ENCODE measurements at places on chromosomes 5 and 9. TPM values are rescaled to one million over a fixed set of nuclear protein-coding genes. Genes with fewer than 3 reads are reported as not detected.

Gene KCNN2
- total RNA-seq: 3.2 TPM

DNA sequence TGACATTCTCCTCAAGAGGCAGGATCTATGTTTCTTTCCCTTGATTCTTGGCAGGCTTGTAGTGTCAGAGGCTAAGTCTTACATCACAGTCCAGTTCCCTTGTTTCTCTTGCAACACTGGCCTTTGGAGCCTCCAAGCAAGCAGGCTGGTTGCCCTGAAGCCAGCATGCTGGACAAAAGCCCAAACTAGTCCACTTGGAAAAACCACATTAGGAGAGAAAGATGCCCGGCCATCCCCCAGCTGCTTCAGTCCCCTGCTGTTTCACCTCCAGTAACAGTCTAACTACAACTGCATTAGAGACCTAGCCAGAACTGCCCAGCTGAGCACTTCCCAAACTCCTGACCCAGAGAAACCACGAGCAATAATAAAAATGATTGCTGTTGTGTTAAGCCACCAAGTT, 87.6 kb downstream of the ADAMTS6 start:
- no peaks in the 10 kb centered on the region for H3K27me3 ChIP-seq
- H3K4me1 ChIP-seq: no peaks in the 10 kb centered on the region
- no peak overlapping the region for H3K27ac ChIP-seq

- H3K27me3 ChIP-seq: no peaks in the 10 kb centered on the region
- no peaks in the 10 kb centered on the region for H3K36me3 ChIP-seq
- H3K4me3 ChIP-seq: no peak overlapping the region
- H3K27ac ChIP-seq: no peak overlapping the region
- no peak for DNase-seq
- H3K4me1 ChIP-seq: no peaks in the 10 kb centered on the region
Measured at GRCh38 chr5:39578887-39579497, 154.2 kb upstream of the DAB2 start.

Gene NUTM2F
- total RNA-seq: not detected

Gene SGCD
- total RNA-seq: 1.5 TPM

GRCh38 chr5:10555277-10555684, 8.6 kb upstream of the ANKRD33B start:
- no peak overlapping the region for H3K4me3 ChIP-seq
- no peaks in the 10 kb centered on the region for H3K27me3 ChIP-seq
- H3K36me3 ChIP-seq: no peaks in the 10 kb centered on the region
- no peak overlapping the region for H3K27ac ChIP-seq
- DNase-seq: peak; percentile 45

DNA sequence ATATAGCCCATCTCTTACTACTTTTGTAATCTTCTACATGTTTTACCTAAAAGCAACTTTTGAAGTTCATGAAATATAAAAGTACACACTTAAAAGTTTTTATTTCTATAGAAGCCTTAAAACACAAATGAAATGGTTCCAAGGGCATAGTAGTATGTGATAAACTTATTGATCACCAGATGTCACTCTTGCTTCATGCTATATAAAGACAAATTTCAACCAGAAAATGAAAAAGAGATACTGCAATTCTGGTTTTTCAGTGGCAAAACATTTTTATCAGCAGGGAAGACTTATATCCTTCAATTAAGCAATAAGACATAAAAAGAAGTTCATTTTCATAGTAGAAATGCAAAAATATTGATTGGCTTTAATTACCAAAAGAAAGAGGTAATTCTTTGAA, 69.4 kb upstream of the FBXL17 start:
- no peaks in the 10 kb centered on the region for H3K36me3 ChIP-seq
- H3K4me1 ChIP-seq: no peaks in the 10 kb centered on the region
- DNase-seq: no peak

Gene PCYOX1L
- total RNA-seq: 3.6 TPM

DNA sequence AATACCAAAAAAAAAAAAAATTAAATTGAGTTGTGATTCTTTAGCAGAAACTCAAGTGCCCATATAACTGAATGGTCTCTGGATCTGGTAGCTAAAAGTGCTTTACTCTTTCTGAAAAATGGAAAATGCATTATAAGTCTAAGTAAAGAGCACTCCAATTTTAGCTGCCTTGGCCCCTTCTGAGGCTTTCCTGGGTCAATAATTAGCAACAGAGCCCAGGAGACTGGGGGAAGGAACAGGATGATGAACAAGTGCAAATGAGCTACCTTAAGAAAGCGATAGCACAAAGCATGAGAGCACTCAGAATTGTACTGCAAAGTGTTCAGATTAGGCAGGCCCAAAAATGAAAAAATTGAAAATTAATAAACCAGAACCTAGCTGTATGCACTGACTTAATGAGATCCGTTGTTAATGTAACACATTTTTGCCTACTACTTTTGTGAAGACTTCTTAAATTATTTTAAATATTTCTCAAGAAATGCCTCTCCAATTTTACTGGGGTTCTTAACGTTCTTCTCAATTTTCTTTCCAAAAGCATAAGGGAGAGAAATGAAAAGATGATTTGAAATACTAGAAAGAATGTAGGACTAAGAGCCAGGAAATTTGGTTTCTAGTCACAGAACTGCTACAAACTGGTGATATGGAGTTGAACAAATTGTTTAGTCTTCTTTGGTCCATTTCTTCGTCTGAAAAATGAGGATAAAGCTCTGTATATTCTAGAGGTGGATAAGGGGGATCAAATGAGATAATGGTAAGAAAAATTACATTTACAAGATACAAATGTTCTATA, 566.1 kb downstream of the PDE4D start:
- DNase-seq: no peak
- H3K27me3 ChIP-seq: no peaks in the 10 kb centered on the region
- H3K4me1 ChIP-seq: no peaks in the 10 kb centered on the region
- no peak overlapping the region for H3K27ac ChIP-seq

Gene VLDLR
- total RNA-seq: 30.3 TPM

DNA sequence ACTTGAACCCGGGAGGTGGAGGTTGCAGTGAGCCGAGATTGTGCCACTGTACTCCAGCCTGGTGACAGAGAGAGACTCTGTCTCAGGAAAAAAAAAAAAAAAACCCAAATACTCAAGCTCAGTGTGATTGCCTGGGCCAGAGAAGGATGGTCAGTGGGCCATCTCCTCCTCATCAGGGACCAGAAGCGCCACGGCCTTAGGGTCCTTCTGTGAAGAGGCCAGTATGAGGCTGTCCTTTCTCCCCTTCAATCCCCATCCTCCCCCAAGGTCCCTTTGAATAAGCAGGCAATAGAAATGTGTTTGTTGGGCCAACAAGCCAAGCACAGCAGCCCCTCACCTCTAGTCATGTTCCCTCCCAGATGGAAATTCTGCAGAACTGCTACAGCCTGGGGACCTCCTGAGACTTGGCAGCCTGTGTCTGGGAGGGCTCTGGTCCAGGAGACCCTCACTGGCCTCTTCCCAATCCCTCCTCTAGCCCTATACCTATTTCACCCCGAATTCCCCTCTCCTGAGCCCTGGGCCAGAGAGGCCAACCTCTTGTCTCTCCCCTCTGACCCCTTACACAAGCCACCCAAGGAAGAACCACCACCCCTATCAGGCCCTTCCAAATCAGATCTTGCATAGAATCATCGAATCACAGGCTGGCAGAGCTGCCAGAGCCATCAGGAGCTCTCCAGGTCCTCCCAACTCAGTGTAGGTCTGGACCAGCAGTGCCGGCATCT, 1.0 kb downstream of the CSF1R start:
- DNase-seq: no peak
- no peaks in the 10 kb centered on the region for H3K27me3 ChIP-seq
- H3K36me3 ChIP-seq: no peaks in the 10 kb centered on the region
- no peak overlapping the region for H3K4me3 ChIP-seq
- no peaks in the 10 kb centered on the region for H3K4me1 ChIP-seq

DNA sequence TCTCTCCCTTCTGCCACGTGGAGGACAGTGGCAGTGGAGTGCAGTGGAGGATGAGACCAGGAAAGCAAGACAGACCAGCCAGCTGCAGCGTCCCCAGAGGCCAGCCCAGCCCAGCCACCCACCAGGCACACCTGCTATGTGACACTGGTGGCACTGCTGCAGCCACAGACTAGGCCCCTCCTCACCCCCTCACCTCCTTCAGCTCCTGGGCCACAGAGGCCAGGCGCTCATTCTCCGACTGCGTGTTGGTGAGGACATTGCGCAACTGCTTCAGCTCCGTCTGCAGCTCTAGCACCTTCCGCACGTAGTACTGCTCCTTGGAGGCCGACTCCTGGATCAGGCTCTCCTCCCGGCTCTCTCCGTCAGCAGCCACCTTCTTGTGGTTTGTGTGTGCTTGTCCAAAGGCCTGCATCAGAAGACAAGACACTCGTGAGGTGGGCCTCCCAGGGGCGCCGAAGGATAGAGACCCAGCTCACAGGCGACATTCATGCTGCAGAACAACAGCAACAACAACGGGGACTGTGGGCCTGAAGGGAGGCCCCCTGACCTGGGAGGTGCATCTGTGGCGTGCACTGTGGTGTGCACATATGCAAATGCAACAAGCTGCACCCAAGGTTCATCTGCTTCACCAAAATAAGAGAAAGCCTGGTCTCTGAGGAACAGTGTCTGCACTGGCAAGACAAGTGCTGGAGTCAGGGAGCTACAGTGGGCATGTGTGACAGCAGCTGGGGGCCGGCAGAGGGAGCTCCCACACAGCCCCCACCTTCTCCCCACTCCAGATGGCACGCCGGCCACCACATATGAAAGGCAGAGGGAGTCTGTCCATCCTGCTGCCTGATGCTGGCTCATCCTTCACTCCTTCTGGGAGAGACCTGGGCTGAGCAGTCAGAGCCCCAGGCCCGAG, 35.5 kb downstream of the BICD2 start:
- no peak overlapping the region for H3K27ac ChIP-seq
- no peaks in the 10 kb centered on the region for H3K36me3 ChIP-seq
- peak; percentile 57 for DNase-seq
- H3K4me1 ChIP-seq: no peaks in the 10 kb centered on the region
- no peaks in the 10 kb centered on the region for H3K27me3 ChIP-seq
- H3K4me3 ChIP-seq: no peak overlapping the region

DNA sequence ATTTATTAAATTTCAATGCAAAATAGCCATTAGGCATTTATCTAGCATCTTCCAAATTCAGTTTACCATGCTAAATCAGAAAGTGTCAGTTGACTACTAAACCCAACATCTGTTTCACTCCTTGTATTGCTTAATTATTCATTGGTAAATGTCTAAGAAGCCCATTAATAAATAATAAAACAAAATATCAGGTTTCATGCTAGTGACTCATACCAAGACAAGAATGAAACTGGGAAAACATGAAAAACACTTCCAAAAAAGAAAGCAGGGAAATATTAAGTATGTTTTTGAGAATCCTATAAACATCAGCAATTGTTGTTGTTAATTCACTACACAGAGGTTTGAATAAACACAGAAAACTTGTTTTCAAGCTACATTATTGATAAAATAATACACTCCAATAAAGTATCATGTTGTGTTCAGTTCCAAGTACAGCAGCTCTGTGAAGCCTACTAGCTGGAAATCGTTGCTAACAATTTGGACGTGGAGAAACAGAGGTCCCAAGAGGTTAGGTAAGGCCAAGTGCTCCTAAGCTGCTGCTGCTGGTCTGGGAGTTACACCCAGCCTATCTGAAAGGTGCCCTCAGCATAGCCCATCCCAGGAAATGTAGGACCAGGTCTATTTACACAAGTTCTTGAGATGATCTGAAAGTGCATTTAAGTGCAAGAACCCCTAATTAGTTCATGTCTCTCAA, 78.8 kb downstream of the GNAQ start:
- H3K36me3 ChIP-seq: no peaks in the 10 kb centered on the region
- no peaks in the 10 kb centered on the region for H3K27me3 ChIP-seq
- no peak for DNase-seq
- no peak overlapping the region for H3K27ac ChIP-seq
- H3K4me1 ChIP-seq: peaks cover 27% of the 10 kb centered on the region

- H3K4me1 ChIP-seq: no peaks in the 10 kb centered on the region
- no peak for DNase-seq
- no peaks in the 10 kb centered on the region for H3K36me3 ChIP-seq
- no peaks in the 10 kb centered on the region for H3K27me3 ChIP-seq
- no peak overlapping the region for H3K4me3 ChIP-seq
Measured at GRCh38 chr9:136616948-136617695, 45.6 kb upstream of the EGFL7 start.

DNA sequence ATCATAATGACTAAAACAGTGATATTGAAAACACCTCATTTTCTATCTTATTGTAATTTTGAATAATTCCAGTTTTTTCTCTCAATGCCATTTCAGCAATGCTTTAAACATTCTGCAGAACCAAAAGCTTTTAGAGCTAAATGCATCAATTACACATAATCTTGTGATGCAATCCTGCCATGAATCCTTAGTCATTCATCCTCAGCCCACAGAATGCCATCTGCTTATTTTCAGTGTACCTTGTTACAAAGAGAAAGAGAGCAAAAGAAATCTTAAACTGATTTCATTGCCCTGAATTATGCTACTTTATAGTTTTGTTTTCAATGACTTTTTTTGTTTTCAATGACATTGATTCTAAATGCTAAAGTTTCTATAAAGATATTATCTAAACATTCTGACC, 1234.8 kb upstream of the C9orf72 start:
- no peaks in the 10 kb centered on the region for H3K4me1 ChIP-seq
- H3K27me3 ChIP-seq: no peaks in the 10 kb centered on the region
- no peak for DNase-seq
- H3K36me3 ChIP-seq: no peaks in the 10 kb centered on the region

- no peaks in the 10 kb centered on the region for H3K27me3 ChIP-seq
- no peaks in the 10 kb centered on the region for H3K36me3 ChIP-seq
Measured at GRCh38 chr9:91386765-91387164, 25.0 kb upstream of the AUH start.

Gene TAF11L5
- total RNA-seq: not detected

DNA sequence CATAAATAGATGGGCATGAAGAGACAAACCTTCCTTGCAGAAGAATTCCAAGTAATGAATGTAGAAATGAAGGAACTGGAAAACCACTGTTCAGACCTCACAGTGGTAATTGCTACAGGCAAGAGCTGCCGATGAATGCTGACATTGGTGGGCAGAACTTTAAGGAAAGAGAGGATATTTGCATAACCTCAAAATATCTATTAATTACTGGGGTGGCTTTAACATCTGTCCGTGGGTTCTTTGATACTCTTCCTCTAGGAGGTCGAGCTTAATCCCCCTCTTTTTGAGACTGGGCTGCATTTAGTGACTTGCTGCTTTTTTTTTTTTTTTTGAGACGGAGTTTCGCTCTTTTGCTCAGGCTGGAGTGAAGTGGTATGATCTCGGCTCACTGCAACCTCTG, 34.7 kb downstream of the LAMC3 start:
- no peaks in the 10 kb centered on the region for H3K36me3 ChIP-seq
- H3K4me3 ChIP-seq: no peak overlapping the region
- H3K27ac ChIP-seq: no peak overlapping the region
- H3K27me3 ChIP-seq: no peaks in the 10 kb centered on the region
- H3K4me1 ChIP-seq: no peaks in the 10 kb centered on the region

GRCh38 chr9:71752352-71752751, 16.0 kb downstream of the CEMIP2 start:
- peaks cover 6% of the 10 kb centered on the region for H3K36me3 ChIP-seq
- no peak overlapping the region for H3K27ac ChIP-seq
- no peak for DNase-seq
- peaks cover 9% of the 10 kb centered on the region for H3K4me1 ChIP-seq

- DNase-seq: no peak
- no peaks in the 10 kb centered on the region for H3K4me1 ChIP-seq
- no peaks in the 10 kb centered on the region for H3K27me3 ChIP-seq
- H3K27ac ChIP-seq: no peak overlapping the region
- H3K4me3 ChIP-seq: no peak overlapping the region
Measured at GRCh38 chr9:114416290-114416689, 28.5 kb upstream of the AKNA start.

Gene TXNDC8
- not detected for total RNA-seq
